Stimulated activated CD8-positive, alpha-beta memory T cell treated with anti-CD3 and anti-CD28 coated beads, Interleukin-4, amount 100 ng/mL, for 24 hours (primary cell): ENCODE measurements at places on chromosomes 3 and 15.

DNA sequence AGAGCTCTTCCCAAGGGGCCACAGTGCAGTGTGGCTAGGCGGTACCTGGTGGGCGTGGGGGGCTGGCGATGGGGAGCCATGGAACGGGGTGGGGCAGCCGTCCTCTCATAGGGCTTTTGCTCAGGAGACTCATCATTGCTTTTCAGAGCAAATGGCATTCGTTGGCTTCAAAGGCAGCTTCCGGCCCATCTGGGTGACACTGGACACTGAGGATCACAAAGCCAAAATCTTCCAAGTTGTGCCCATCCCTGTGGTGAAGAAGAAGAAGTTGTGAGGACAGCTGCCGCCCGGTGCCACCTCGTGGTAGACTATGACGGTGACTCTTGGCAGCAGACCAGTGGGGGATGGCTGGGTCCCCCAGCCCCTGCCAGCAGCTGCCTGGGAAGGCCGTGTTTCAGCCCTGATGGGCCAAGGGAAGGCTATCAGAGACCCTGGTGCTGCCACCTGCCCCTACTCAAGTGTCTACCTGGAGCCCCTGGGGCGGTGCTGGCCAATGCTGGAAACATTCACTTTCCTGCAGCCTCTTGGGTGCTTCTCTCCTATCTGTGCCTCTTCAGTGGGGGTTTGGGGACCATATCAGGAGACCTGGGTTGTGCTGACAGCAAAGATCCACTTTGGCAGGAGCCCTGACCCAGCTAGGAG lies 40.8 kb downstream of the MESD start:
- DNase-seq, result no peak

DNA sequence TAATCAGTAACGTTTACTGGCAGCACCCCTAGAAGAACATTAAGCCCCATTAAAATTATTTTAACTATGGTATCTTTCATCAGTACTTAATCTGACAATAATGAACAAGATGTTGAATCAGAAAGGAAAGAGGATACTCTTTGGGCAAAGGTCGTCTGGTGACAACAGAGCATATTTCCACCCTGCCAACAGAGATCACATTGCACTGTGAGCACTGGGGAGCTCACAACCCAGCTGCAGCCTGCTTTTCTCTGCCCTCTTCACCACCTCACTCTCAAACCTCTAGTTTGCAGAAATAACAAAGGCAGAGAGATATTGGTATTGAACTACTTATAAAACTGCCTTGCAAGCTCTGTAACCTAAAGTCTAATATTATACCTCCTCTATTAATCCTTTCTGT lies 130.0 kb downstream of the FBN1 start:
- DNase-seq, result no peak

DNA sequence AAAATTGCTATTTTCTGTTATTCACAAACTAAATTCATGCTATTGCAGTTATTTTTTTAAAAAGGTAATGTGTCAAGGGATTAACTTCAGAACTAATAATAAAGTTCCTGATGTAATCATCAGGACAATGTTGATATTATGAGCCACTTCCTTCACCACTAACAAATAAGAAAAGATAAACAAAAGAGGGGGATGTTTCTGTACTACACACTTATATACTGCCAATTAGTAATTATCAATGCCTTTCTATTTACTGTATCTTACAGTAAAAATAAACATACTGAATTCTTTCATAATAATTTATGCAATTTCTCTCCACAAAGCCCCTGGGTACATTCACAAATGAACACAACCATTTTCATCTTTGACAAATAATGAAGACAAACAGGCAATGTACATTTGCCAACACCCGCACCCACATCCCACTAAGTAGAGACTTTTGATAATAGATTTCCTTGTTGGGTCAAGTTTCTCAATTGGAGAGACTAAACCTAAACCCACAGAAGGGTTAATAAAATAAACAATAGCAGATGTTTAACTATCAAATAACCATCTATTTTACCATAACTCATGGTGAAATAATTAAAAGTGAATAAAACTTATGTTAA lies 3.7 kb downstream of the CBLB start:
- no peak for DNase-seq

DNA sequence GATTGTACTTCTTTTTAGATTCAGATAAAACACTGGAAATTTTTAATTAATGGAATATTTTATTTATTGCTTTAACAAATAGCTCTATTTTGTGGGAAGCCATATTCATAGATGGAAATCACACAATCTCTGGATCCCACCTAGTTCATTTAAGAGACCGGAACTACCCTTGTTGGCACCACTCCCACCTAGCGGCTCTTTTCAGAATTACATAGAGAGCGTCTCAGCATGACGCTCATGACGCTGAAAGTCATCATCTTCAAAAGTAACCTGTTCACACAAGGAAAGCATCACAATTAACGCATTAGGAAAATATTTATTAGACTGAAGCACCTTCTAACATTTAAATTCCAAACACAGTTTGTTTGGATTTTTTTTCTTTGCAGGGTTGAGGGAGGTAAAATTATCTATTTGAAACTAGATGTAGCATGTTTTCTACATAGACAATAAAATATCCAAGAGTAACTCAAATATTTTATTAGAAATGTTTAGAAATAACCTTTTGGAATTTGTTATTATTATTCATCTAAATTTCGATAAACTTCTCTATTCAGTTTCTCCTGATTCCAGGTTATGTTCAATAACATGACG lies 214.9 kb upstream of the ARRDC4 start:
- DNase-seq, result no peak

GRCh38 chr15:99574502-99574901 lies 8.7 kb downstream of the MEF2A start:
- DNase-seq, result no peak

GRCh38 chr3:126424039-126424717 lies 29.5 kb downstream of the CFAP100 start:
- no peak for DNase-seq
